ENCODE measurements at places on chromosomes 1 and 21. TPM values are rescaled to one million over a fixed set of nuclear protein-coding genes. Genes with fewer than 3 reads are reported as not detected.
A peak's percentile ranks its signal among the peaks of the same experiment; 100 is the strongest.

DNA sequence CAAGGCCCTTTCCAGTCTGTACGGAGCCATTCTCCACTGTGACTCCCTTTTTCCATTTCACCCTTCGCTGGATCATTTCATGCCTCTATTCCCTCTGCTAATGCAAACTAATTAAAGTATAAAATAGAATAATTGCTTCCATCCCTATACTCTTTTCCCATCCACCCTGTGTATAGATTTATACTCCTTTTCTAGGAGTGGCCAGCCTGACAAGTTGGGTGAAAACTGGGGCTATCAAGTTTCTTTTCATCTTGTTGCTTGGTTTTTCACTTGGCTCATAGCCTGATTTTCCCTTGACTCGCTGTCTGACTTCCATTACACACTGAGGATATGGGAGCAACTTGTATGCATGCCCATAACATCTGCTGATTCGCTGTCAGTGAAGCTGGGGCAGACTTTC lies 107.0 kb downstream of the PLXNA2 start:
- no peaks in the 10 kb centered on the region for H3K27me3 ChIP-seq
- DNase-seq = no peak
- no peak overlapping the region for H3K4me3 ChIP-seq

DNA sequence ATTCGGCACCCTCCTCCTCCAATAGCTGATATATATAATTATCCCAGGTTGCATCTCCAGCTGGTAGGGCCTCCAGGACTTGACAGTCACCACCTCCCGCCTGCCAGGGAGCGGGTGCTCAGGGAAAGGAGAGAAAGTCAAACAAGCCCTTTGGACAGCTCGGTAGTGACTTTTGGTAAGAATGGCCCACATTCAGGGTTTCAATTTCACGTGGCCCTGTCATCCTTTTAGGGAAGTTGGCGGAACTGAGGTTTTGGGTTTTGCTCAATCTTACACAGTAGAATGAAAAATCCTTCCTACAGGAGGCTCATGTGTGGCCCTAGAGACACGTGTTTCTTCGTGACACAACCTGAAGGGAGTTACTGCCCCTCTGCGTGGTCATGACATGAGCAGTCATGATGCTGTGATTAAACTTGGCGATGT lies 44.2 kb downstream of the CAPN8 start:
- H3K27ac ChIP-seq = no peak overlapping the region
- H3K4me1 ChIP-seq = no peaks in the 10 kb centered on the region
- H3K27me3 ChIP-seq = no peaks in the 10 kb centered on the region
- no peak for DNase-seq
- no peaks in the 10 kb centered on the region for H3K36me3 ChIP-seq
- H3K4me3 ChIP-seq = no peak overlapping the region

GRCh38 chr1:199855580-199855979 lies 171.9 kb upstream of the NR5A2 start:
- no peak overlapping the region for H3K4me3 ChIP-seq
- no peaks in the 10 kb centered on the region for H3K36me3 ChIP-seq
- H3K27ac ChIP-seq = no peak overlapping the region
- H3K4me1 ChIP-seq = no peaks in the 10 kb centered on the region
- DNase-seq = no peak

- no peak for DNase-seq
- no peaks in the 10 kb centered on the region for H3K4me1 ChIP-seq
- H3K27me3 ChIP-seq = no peaks in the 10 kb centered on the region
- H3K36me3 ChIP-seq = no peaks in the 10 kb centered on the region
- no peak overlapping the region for H3K27ac ChIP-seq
These were observed 267.8 kb downstream of the GRIK3 start for GRCh38 chr1:36766481-36766880.

DNA sequence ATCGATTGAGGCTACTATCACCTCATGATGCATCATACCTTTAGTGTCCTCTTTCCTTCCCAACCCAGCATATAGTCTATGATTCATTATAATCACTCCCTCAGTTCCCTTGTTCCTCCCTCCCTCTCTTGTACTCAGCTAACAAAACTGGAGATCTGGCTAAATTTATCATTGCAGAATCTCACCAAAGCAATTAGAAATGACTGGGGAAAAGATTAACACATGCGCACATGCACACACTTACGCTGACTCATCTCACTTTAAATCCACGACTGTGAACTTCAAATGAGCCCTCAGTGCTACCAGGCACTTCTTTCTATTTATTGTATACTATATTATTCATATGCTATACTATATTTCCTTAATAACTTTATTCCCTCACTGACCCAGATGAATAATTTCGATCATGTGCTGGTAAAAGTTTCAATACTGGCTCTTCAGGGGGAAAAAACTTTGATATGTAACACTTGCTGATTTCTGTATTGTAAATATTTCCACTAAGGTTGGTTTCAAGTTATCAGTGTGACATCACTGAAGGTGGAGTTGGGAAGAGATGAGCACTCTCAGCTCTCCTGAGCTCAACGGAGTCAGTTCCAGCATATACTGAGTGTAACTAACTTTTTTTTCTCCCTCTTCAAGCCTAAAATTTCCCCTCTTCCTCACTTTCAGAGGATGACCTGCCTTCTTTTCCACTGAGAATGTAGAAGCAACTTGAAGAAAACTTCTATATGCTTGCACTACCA lies 613.7 kb upstream of the B3GALT2 start:
- no peak overlapping the region for H3K4me3 ChIP-seq
- no peaks in the 10 kb centered on the region for H3K4me1 ChIP-seq
- H3K27ac ChIP-seq = no peak overlapping the region
- H3K36me3 ChIP-seq = no peaks in the 10 kb centered on the region
- DNase-seq = no peak

GRCh38 chr1:201582705-201583442 lies 43.9 kb downstream of the NAV1 start:
- no peak for DNase-seq
- no peaks in the 10 kb centered on the region for H3K27me3 ChIP-seq
- H3K4me1 ChIP-seq = peaks cover 27% of the 10 kb centered on the region
- no peak overlapping the region for H3K4me3 ChIP-seq

DNA sequence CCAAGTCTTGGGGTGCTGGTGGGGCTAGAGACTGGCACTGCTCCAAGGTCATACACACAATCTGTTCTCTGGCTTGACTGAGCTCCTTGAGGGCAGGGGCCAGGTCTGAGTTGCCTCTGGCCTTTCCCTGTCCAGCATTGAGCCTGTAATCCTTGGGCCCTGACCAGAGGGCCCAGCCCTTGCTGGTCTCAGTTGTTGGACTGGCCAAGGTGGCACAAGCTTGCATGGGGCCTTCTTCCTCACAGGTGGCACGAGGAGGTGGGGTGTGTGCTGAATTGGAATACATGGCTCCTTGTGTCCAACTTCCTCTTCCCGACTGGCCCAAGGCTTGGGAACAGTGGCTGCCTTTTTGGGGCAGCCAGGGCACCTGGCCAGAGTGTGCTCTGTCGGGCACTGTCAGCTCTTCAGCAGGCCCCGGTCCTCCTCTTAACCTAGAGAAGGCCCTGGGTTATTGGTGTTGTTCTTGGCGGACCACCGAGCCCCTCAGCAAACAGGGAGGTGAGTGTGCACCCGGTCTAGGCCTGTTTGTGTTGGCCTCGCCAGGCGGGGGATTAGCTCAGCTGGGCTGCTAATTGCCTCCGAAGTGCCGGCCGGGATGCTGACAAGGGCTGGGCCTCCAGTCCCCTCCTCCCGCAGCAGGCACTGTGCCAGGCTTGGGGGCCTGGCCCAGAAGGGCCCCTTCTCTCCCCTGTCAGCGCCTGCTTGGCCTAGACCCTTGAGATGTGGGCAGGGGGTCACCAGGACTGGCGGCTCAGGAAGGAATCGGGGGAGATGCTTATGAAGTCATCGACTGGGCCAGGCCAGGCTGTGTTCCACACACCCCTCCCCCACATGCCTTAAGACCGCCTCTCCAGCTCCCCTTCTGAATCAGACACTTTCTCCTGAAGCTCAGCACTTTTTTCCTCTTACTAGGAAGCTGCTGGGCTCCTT lies 28.5 kb downstream of the WNT4 start:
- DNase-seq = no peak
- H3K4me3 ChIP-seq = no peak overlapping the region
- H3K36me3 ChIP-seq = peaks cover 3% of the 10 kb centered on the region

DNA sequence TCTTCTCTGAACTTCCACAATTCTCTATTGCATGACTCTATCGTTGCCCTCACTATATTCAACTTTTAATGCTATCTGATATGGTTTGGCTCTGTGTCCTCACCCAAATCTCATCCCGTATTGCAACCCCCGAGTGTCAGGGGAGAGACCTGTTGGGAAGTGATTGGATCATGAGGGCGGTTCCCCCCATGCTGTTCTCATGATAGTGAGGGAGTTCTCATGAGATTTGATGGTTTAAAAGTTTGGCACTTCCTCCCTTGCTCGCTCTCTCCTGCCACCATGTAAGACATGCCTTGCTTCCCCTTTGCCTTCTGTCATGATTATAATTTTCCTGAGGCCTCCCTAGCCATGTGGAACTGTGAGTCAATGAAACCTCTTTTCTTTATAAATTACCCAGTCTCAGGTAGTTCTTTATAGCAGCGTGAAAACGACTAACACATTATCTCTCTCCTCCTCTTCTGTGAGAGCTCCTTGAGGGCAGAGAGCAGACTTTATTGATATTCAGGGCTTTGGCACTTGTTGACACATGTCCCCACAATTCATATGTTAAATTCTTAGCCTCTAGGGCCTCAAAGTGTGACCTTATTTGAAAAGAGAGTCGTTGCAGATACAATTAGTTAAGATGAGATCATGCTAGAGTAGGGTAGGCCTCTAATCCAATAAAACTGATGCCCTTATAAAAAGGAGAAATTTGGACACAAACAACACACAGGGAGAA lies 52.1 kb downstream of the ADCY10 start:
- H3K27me3 ChIP-seq = no peaks in the 10 kb centered on the region
- no peaks in the 10 kb centered on the region for H3K4me1 ChIP-seq

DNA sequence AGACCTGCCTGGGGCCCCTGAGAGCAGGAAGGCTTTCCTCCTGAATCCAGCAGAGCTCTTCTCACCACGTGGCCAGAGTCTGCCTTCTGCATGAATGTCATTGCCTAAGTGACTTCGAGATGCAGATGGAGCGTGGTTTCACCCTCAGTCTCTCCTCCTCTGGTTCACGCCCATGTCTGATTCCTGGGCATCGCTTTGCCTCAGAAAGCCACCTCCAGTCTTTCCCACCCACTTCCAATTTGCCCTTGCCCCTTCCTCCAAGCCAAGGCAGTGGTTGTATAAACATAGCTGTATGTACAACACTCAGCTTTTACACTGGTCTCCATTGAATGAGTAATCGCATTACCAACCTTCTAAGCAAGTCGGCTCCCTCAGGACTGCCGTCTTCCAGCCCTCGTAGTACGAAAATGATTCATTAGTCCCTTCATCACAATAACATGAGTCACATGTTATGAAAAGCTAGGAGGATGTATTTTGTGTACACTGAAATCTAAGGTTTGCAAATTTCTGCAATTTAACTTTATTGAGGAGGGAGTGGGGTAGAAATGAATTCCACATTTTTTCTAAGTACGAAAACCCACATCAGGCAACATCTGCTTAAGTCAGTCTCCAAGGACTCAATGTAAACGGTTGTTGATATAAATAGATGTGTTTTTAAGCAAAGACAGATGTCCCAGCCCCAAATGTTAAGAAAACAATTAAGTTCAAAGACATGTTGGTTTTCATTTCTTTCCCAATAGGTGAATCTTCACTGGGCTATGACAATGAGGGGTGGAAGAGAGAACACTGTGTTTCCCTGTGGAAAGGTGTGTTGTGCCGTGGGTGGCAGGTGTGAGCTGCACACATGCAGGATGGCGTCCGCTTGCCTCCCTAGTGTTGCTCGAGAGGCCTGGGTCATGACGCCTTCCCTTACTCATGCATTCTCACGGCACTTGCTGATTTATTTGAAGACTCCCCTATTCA lies 32.3 kb upstream of the ETS2 start:
- peak; percentile 87 for DNase-seq
- no peaks in the 10 kb centered on the region for H3K4me1 ChIP-seq
- no peaks in the 10 kb centered on the region for H3K36me3 ChIP-seq
- H3K4me3 ChIP-seq = no peak overlapping the region
- H3K27me3 ChIP-seq = no peaks in the 10 kb centered on the region

- H3K4me3 ChIP-seq = no peak overlapping the region
- H3K36me3 ChIP-seq = no peaks in the 10 kb centered on the region
- DNase-seq = no peak
These were observed 255.1 kb downstream of the FGGY start for GRCh38 chr1:59552007-59552406.

GRCh38 chr1:8370046-8370881 lies 52.4 kb downstream of the SLC45A1 start:
- H3K27me3 ChIP-seq = no peaks in the 10 kb centered on the region
- H3K36me3 ChIP-seq = peaks cover 22% of the 10 kb centered on the region
- peak overlapping the region; percentile 90 for H3K27ac ChIP-seq

- no peaks in the 10 kb centered on the region for H3K27me3 ChIP-seq
- DNase-seq = no peak
- no peak overlapping the region for H3K27ac ChIP-seq
- no peaks in the 10 kb centered on the region for H3K36me3 ChIP-seq
These were observed 15.9 kb upstream of the ITPKB start for GRCh38 chr1:226754793-226755533.

DNA sequence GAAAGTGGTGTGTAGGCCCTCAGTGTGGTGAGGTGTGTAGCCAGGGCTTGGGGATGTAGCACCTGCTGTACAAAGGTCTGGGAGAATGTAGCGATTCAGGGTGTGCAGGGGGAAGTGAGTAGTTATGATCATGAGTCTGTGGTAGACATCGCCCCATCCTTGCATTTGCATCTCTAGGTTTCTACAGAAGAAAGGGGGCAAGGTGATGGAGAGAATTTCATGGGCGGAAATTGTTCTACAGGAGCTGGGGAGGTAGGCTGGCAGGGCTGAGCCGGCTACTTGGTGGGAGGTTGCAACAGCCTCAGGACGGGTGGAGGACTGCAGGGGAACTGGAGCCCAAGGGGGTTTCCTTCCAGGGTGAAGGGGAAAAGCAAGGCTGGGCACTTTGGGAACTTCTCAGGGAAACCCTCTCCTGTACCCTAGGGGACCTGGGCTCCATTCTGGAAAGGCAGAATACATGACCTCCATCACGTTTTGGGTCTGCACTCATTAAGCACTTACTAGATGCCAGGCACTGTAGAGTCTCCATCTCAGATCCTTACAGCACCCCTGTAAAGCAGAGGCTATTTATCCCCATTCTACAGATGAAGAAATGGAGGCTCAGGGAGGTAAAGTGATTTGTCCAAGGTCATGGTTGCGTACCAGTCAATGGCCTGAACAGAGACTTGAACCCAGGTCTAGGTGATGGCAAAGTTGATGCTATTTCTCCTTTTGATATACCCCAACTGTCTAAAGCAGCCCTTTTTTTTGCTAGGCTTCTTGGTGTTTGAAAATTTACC lies 14.5 kb upstream of the TNFRSF1B start:
- H3K27me3 ChIP-seq = no peaks in the 10 kb centered on the region
- DNase-seq = no peak
- H3K27ac ChIP-seq = peak overlapping the region; percentile 53
- no peaks in the 10 kb centered on the region for H3K4me1 ChIP-seq
- H3K36me3 ChIP-seq = no peaks in the 10 kb centered on the region

PSRC1 gene
- total RNA-seq = 2.2 TPM

C8A gene
- not detected for total RNA-seq

Data from right atrium auricular region (tissue), 2 donors.